ENCODE measurements at places on chromosomes 7 and 10.
A peak's percentile ranks its signal among the peaks of the same experiment; 100 is the strongest.

DNA sequence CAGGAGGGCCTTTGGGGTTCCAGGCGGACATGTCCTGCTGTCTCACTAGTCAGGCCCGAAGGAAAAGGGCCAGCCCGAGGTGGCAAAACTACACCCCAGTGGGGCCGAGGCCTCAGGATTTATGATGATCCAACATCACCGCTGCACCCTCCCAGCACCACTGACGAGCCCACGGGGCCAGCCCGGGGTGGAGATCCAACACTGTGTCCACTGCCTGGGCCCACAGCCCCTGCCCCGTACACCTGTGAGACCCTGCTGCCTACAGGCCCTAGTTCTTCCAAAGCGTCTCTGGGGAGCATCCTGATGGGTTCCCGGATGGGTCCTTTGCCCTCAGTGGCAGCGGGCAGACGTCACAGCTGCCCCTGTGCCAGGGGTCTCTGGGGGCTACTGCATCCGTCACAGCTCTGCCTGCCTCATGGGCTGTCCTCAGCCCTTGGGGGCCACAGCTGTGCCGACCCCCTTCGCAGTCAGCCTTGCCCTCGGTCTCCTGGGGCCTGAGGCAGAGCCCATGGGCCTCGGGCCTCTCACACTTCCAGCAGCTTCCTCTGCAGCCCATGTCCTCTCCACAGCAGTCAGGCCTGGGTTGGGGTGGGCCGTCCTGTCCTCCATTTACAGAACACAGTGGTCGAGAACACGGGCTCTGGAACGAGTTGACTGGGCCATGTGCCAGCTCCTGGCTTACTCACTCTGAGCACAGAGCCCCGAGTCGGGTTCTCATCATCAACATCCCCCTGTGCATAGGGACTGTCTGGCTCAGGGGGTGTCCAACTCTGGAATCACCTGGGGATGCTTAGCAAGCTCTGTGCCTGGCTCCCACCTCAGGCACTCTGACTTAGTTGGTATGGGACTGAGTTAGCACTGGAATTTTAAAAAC, 64.9 kb downstream of the FOXL3 start:
- no peak overlapping the region for H3K27ac ChIP-seq
- no peak for DNase-seq
- no peak overlapping the region for H3K4me3 ChIP-seq
- H3K36me3 ChIP-seq, result no peaks in the 10 kb centered on the region
- no peaks in the 10 kb centered on the region for H3K4me1 ChIP-seq

DNA sequence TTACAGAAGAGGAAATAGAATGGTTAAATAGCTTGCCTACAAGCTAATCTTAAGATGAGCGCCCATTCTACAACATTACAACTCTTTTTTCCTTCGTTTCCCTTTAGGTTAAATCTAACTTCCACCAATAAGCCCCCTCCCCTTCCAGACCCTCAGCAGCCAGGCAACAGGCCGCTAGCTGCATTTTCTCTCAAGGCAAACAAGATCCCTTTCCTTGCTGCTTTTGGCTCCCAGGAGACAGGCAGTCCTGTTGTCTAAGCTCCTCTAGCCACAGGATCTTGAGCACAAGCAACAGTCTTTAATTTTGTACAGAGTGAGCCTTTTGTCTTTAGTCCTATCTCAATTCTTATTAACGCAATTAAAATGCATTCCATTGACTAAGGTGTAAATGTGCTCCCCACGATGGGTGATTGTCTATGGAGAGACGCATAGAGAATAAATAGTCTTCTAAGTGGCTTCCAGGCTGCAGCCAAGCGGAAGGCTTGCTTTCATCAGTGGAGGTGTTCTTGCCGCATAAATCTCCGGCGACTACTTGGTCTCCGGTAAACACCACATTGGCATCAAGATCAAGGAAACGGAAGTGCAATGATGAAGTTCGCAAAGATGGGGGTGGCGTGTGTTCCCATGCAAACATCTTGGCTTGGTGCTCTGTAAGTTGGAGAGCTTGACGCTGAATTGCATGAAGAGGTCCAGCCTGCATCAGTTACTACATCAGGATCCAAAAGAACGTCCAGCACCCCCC, 181.9 kb upstream of the LYZL2 start:
- H3K27me3 ChIP-seq, result no peaks in the 10 kb centered on the region
- no peak overlapping the region for H3K27ac ChIP-seq
- no peaks in the 10 kb centered on the region for H3K36me3 ChIP-seq
- DNase-seq, result no peak

GRCh38 chr10:102554531-102554930, 50.8 kb downstream of the SUFU start:
- DNase-seq, result no peak
- H3K27me3 ChIP-seq, result no peaks in the 10 kb centered on the region
- H3K27ac ChIP-seq, result no peak overlapping the region
- H3K4me1 ChIP-seq, result no peaks in the 10 kb centered on the region
- H3K4me3 ChIP-seq, result no peak overlapping the region
- H3K36me3 ChIP-seq, result no peaks in the 10 kb centered on the region

DNA sequence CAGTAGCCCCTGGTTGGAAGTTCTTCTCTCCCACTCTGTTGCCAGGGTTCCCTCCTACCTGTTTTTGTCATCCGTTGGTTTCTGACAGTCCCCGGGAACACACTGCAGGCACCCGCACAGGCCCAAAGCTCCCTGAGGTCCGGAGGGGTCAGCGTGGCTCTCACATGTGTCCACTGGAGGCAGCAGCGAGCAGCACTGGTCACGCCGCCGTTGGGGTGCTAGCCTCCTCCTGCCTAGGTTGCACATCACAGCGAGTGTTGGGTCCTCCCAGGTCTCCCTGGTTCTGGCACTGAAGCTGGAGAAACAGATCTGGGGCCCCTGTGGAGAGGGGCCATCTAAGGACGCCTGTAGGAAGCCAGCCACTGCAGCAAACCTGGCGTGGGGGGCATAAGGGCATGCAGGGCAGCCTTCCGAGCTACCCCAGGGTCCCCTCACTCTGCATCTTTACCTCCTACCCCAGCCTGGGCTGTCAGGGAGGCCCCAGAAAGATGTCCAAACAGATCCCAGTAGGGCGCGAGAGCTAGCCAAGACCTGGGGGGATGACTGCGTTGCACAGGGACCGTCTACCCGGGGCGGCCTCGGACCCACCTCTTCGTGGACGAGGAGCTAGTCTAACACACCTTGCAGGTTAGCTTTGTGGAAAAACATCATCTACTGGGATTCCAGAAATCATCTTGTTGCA, 28.9 kb downstream of the LRRC27 start:
- no peak overlapping the region for H3K27ac ChIP-seq
- no peak for DNase-seq
- H3K36me3 ChIP-seq, result no peaks in the 10 kb centered on the region
- H3K4me1 ChIP-seq, result no peaks in the 10 kb centered on the region

DNA sequence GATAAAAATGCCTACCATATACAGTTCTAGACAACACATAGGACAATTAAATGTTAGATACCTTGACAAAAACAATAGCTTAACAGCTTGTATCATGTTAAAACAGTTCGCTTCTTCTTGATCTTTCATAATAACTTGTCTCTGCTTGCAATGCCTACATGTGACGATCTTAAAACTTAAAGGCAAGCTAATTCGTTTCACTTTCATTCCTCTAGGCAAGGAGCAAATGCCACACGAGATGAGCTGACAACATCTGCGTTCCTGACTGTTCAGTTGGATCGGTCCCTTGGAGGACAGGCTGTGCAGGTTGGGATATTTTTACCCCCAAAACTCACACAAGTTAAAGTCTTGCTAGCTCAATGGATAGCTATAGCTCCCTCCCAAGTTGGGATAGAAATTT, 51.6 kb upstream of the ARL4A start:
- DNase-seq, result peak; percentile 20
- no peaks in the 10 kb centered on the region for H3K36me3 ChIP-seq
- H3K27ac ChIP-seq, result no peak overlapping the region
- H3K4me3 ChIP-seq, result peak overlapping the region; percentile 11

- DNase-seq, result no peak
- H3K27ac ChIP-seq, result no peak overlapping the region
- peaks cover 2% of the 10 kb centered on the region for H3K4me1 ChIP-seq
- no peaks in the 10 kb centered on the region for H3K27me3 ChIP-seq
- no peaks in the 10 kb centered on the region for H3K36me3 ChIP-seq
Measured at GRCh38 chr10:34200355-34200901, 614.7 kb downstream of the PARD3 start.

GRCh38 chr10:132836248-132836831, 50.4 kb upstream of the NKX6-2 start:
- no peaks in the 10 kb centered on the region for H3K36me3 ChIP-seq
- H3K4me1 ChIP-seq, result no peaks in the 10 kb centered on the region
- H3K4me3 ChIP-seq, result no peak overlapping the region
- DNase-seq, result no peak
- H3K27me3 ChIP-seq, result peaks cover 51% of the 10 kb centered on the region

DNA sequence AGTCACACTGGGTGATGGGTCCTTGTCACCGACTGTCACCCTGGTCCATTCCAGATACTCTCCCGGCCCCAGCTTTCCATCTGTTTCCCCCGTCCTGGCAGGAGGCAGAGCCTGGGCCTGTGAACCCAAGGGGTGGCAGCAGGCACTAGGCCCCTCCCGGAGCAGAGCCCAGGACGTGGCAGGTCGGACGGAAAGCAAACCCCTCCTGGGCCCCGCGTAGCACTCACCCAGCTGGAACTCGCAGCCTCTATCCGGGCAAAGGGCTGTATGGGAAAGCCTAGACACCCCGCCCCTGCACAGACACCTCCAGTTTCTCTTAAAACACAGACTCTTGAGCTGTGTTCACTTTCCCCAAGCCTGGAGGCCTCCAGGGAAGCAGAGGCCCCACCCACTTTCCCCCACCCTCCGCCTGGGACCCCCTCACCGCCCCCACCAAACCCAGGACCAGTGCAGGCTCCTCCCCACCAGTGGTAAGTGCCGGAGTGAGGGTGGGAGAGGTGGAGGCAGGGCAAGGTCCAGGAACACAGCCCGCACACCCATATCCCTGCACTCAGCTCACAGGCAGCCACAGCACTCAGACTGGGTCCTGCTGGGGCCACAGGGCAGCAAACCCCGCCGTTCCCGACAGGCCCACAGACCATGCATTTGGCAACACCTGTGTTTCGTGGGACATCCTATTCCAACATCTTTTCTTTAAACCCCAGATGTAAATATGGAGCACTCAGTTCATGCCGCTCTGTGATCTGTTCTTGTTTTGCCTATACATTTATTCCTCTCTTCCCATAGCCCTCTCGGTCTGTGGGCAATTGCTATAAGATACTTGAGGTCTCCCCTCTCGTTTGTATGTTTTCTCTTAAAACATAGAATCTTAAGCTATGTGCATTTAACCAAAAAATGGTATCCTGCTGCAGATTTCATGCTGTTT, 98.2 kb upstream of the PDGFA start:
- DNase-seq, result no peak
- no peaks in the 10 kb centered on the region for H3K4me1 ChIP-seq
- H3K4me3 ChIP-seq, result no peak overlapping the region
- H3K27ac ChIP-seq, result no peak overlapping the region

DNA sequence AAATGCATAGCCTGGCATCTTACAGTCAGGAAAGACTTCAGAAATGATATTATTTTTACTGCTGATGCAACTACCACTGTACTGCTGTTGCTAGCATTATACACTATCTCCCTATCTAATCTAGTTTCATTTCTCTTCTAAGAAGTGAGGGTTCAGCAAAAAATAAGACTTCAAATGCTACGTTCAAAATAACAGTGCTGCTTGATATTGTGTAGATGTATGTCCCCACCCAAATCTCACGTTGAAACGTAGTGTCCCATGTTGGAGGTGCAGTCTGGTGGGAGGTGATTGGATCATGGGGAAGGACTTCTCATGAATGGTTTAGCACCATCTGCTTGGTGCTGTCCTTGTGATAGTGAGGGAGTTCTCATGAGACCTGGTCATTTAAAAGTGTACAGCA, 129.4 kb downstream of the ANK3 start:
- no peak overlapping the region for H3K27ac ChIP-seq
- DNase-seq, result no peak
- H3K4me1 ChIP-seq, result peaks cover 6% of the 10 kb centered on the region
- H3K27me3 ChIP-seq, result no peaks in the 10 kb centered on the region

- H3K4me3 ChIP-seq, result no peak overlapping the region
- no peaks in the 10 kb centered on the region for H3K27me3 ChIP-seq
- no peak for DNase-seq
- no peaks in the 10 kb centered on the region for H3K36me3 ChIP-seq
- H3K27ac ChIP-seq, result no peak overlapping the region
Measured at GRCh38 chr10:17683541-17683940, 39.6 kb downstream of the STAM start.

DNA sequence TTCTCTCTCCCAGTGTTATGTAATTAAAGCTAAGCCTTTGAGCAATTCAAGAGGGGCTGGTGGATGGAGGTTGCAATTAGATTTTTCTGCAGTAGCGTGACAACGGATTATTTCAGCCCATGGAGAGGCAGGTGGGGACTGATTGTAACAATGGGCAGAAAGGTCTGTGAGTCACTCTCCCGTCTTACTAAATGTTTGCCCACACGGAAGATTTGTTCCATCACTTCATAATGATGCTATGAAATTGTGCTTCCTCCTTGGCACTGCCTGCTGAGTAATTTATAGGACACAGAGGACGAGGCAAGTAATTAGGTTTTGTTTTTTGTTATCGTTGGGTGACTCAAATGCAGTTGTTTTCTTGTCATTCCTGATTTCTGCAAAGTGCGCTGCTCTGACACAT, 594.5 kb upstream of the DPP6 start:
- H3K4me1 ChIP-seq, result no peaks in the 10 kb centered on the region
- H3K4me3 ChIP-seq, result no peak overlapping the region
- no peak overlapping the region for H3K27ac ChIP-seq
- no peaks in the 10 kb centered on the region for H3K36me3 ChIP-seq
- H3K27me3 ChIP-seq, result no peaks in the 10 kb centered on the region
- DNase-seq, result no peak

DNA sequence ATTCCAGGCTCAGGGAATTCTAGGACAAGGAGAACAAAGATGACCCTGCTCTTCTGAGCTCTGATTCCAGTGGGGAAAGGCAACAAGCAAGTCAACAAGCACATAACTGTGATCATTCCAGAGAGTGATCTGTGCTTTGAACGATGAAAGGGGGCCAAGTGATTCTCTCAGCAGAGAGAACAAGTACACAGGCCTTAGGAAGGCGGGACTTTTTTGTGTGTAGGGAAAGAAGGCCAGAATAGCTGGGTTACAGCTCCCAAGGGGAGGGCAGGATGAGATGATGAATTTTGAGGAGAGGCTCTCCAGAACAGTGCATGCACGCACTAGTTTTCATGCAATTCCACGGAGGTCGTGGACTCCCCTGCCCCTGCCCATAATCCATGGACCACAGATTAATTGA, 565.2 kb downstream of the SDK1 start:
- peaks cover 12% of the 10 kb centered on the region for H3K4me1 ChIP-seq
- no peak for DNase-seq
- no peak overlapping the region for H3K4me3 ChIP-seq
- no peaks in the 10 kb centered on the region for H3K36me3 ChIP-seq
- no peaks in the 10 kb centered on the region for H3K27me3 ChIP-seq

- no peak for DNase-seq
- no peak overlapping the region for H3K4me3 ChIP-seq
- H3K4me1 ChIP-seq, result no peaks in the 10 kb centered on the region
Measured at GRCh38 chr10:30540276-30540675, 89.3 kb downstream of the LYZL2 start.

All from A673 (cell line).